Retina (tissue), 1 donor: ENCODE measurements at places on chromosomes 11 and 22.
A peak's percentile ranks its signal among the peaks of the same experiment; 100 is the strongest.

DNA sequence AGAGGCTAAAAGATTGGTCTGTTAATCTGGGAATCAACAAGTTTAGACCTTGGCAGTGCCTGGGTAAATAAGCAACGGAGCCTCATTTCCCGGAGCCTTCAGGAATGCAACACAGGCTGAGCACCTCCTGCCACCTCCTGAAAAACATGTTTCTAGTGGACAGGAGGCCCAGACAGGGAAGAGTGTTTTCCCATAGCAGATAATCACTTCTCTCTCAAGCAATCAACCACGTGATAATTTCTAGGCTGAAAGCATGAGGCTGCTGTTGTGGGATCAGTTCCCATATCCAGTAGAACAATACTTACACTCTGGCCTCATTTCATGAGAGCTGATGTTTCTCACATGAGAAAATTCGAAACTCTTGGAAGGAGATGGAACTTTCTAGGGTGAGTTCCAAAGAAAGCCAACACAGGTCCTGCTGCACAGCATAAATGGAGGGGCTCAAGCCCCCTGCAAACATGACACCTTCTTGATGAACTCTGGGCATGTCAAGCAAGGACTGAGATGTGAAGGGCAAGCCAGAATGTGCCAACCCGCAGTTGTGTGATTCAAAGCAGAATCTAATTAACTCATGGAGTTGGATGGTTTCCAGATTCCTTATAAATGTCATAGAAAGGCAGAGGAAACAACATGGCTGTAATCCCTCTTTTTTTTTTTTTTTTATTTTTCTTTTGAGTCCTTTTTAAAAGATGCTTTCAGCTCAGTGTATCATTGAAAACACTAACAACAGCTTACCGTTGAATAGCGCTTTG, 228.5 kb upstream of the SESN3 start:
- DNase-seq = no peak

DNA sequence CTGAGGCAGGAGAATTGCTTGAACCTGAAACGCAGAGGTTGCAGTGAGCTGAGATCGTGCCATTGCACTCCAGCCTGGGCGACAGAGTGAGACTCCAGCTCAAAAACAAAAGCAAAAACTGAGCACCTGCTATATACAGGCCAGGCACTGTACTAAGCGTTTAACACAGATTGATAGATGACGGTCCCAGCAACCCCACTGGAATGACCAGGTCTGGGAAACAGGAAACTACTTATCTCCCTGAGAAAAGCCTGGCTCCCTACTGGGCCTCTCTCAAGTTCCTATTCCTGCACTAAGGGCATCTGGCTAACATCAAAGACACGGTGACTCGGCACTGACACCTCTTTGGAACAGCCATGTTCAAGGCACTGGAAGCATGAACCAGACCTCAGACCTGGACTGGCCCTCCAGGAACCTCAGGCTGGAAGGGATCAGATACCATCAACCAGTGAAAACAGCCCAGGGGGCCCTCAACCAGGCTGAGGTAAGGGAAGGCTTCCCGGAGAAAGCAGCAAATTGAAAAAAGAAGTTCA, 16.6 kb downstream of the ARAP1 start:
- DNase-seq = no peak

GRCh38 chr22:43100225-43100624, 10.3 kb upstream of the BIK start:
- no peak for DNase-seq

DNA sequence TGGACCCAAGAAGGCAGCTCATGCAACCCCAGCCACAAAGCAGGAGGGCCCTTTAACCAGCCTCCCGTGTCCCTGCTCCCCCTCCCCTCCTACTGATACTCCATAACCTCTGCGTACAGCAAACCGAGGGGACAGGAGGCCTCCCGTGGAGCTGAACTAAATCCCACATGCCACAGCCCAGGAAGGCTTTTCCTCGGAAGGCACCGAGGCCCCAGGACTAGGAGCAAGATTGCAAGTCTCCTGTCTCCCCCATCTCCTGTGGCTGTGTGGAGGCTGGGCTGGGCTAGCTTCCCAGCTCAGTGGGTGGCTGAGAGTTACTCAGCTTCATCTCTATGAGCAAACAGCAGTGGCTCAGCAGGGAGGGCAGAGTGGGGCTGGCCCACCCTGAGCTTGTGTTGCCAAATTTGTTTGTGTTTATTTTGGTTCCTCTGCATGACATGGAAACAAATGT, 62.7 kb upstream of the NECTIN1 start:
- peak; percentile 46 for DNase-seq

DNA sequence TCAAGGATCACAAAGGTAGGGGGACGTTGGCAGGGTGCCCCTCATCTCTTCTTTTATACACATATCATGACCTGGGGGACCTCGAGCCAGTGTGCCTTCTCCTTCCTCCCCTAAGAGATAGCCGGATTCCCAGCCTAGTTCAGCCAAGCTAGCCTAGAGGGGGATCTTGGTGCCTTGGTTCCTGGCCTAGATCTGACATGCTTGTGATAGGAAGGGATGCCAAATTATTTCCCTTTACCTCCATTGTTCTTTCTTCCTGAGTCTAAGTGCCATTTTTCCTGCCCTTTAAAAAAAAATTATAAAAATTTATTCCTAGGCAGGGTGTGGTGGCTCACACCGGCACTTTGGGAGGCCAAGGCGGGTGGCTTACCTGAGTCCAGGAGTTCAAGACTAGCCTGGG, 7.0 kb upstream of the HINFP start:
- no peak for DNase-seq

DNA sequence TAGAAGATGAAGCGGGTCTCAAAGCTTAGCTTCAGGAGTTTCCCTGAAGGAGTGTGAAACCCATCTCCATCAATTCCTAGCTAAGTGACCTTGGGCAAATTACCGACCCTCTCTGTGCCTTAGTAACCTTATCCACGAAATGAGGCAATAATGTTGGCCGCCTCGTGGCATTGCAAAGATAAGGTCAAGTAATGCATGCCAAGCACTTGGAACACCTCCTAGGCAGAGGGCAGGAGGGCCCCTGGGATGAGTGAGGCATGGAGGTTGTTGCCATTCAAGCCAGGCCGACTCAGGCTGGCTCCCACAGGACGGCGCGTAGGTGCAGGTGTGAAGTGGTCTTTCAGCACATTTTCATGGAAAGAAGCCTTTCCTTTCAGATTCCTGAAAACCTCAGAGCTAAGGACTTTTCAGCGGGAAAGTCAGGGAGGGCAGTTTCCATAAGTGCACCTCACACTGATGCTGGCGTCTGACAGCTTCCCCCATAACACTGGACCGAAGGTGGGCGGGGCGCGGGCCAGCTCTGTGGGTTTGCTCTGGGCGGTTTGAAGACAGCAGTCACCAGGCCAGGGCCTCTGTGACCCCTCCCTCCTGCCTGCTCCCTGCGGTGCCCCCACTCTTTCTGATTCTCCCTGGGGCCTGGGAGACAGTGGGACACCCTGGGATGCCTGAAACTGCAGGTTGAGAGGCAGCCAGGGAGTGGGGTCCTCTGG, 25.2 kb downstream of the RPS6KA4 start:
- no peak for DNase-seq

DNA sequence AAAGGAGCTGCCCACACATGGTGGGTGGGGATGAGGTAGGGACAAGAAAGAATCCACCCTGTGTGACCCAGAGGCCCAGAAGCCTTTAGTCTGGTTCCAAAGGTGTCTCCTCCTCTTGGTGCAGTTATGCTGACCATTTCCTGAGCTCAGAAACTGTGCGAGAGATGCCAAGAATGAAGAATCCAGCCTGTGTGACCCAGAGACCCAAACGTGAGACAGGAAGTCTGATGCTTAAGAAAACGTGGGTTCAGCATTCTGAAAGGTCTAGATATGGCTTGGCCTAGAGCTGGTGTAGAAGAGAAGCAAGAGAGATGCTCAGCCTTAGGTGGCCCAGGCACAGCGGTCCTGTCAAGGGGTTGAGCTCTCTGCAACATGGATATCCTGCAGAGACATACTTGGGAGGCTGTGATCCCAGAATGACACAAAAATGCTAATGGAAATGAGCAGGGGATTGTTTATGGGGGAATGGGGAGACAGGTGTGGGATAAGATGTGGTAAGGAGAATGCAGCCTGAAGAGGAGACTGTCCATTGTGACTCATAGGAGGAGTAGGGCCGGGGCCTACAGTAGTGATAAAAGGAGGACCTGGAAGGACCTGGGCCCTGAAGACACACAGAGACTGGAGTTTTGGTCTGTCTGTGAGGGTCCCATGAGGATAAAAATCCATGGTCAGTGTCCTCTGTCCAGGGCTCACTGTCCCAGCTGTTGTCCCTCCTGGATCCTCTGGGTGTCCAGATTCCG, 79.0 kb downstream of the ZNF280B start:
- no peak for DNase-seq

DNA sequence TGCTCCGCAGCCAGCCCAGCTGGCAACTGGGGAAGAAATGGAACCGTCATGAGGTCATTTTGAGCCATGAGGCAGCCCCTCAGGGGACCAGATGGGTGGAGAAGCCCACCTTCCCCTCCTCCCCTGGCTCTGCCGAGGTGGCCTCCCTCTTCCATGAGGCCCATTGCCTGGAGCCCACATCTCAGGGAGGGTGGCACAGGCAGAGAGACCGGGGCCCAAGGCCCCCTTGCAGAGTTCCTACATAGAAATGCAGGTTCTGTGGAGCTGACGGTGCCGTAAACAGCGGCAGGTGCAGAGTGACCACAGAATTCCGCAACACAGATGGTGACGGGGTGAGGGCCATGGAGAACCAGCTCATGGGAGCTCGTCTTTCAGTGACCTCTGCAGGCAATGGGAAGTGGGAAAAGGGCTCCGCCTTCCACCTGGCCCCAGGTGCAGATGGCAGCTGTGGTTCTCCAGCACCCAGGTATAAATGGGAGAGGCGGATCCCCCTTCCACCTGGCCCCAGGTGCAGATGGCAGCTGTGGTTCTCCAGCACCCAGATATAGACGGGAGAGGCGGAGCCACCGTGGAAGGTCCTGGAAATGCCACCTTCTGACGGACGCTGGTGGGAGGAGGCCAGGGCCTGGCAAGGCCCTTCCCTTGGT, 765.4 kb downstream of the BRD1 start:
- DNase-seq = no peak

DNA sequence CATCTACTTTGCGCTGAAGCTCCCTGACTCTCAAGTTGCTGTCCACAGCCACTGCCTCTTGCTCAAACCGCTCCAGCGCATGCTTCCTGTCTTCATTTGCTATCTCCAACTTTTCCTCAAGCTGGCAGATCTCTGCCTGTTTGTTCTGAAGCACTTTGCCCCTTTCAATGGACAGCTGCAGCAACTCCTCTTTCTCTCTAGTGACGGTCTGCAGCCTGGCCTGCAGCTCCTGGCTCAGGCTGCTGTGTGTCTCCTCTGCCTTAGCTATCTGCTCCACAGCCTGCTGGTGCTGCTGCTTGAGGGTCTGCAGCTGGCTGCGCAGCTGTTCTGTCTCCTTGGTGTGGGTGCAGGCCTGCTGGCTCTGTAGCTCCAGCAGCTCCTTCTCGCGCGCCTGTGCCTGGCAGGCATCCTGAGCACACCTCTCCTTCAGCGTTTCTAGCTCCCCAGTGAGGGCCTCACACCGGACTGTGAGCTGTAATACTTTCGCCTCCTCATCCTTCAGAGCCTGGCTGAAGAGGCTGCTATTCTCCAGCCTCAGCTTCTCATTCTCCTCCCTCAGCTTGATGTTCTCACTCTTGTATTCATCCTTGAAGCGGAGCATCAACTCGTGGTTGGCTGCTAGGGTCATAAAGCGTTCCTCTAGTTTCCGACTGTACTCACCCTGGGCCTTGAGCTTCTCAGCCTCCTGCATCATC, 723 bp downstream of the CCDC89 start:
- DNase-seq = peak; percentile 78

GRCh38 chr11:45577752-45578151, 87.7 kb downstream of the CHST1 start:
- DNase-seq = no peak

DNA sequence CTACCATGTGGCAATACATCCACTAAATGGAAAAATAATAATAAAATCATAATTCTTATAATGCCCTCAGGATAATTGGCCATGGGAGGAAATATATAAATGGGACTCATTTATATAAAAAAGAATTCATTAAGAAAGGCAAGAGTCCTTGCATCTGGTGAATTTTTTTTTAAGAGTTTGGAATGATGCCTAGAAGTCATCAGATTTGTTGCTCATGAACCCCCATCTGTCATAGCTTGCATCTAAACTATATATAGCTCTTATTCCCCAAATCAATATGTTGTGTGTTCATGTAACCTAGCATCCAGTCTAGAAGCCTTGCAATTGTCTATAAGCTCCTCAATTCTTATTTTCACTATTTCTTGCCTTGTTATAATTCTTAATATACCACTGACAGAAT, 75.9 kb downstream of the CADM1 start:
- no peak for DNase-seq

GRCh38 chr22:35894937-35895708, 133.5 kb downstream of the RBFOX2 start:
- DNase-seq = peak; percentile 67

- DNase-seq = no peak
Measured at GRCh38 chr11:1384199-1384970, 5.3 kb upstream of the BRSK2 start.

- no peak for DNase-seq
Measured at GRCh38 chr22:28466399-28466798, 213.2 kb downstream of the TTC28 start.

GRCh38 chr22:47086596-47087248, 324.3 kb downstream of the TBC1D22A start:
- no peak for DNase-seq

DNA sequence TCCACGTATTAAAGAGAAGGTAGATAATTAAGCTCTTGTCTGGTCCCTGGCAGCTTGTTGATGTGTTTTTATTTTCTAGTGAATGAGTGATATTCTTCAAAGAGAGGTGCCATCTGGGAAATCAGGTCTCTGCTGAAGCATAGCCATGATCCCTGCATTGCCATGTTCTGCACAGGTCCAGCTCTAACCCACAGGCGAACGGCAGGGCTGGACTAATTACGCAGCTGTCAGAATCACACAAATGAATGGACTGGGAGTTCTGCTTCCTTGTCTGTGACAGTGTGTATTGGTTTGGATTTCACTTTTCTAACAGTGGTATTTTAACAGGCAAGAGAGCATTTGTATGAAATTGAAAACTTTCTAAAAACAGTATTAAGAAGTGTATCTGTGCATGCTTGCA, 235.6 kb downstream of the FAT3 start:
- peak; percentile 46 for DNase-seq

GRCh38 chr22:38948181-38948940, 9.0 kb upstream of the APOBEC3A start:
- DNase-seq = no peak

- DNase-seq = no peak
Measured at GRCh38 chr11:44366741-44367140, 56.8 kb upstream of the ALX4 start.

DNA sequence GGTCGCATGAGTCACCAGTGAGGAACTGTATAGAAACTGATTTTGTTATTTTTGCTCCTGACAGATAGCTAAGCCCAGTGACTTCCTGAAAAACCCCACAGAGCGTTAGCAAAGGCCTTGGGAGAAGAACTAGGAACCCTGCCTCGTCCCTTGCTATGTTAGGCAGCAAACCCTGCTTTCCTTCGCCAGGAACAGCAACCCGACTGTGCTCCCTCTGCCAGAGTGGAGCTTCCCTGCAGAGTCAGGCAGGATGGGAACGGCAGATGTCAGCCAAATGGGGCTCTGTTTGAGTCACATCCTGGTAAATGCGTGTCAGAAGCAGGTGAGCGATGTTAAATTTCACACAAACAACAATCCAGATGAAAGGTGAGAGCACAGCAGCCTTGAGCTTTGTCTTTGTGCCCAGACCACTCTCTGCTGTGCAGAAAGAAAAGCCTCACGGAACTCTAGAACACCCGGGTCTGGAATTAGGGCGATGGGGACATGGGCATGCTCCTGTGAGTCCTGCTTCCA, 186.6 kb downstream of the ADAMTS15 start:
- no peak for DNase-seq

- no peak for DNase-seq
Measured at GRCh38 chr11:34205326-34206035, 100.1 kb downstream of the NAT10 start.

- DNase-seq = no peak
Measured at GRCh38 chr11:104858882-104859775, 39.1 kb downstream of the CASP12 start.
